ENCODE measurements at places on chromosomes 13 and 19. TPM values are rescaled to one million over a fixed set of nuclear protein-coding genes. Genes with fewer than 3 reads are reported as not detected.

DNA sequence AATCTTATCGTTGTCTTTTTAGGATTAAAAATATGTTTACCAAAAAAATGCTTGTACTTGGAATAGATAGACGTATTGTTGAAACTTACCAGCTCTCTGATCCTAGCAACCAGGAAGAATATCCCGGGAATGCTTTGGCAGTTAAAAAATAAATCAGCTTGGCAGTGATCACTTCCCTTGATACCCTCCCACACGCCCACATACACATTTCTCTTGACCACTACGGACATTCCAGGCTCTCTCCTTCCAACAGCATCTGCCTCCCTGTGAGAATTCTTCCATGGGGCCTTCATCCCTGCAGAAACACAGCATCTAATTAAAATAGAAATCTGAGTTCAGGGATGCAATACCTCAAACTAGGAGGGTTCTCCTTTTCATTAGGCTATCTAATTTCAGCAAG, 57.9 kb downstream of the THSD1 start:
- H3K36me3 ChIP-seq = no peaks in the 10 kb centered on the region
- no peak overlapping the region for H3K4me3 ChIP-seq
- no peak overlapping the region for H3K27ac ChIP-seq
- H3K27me3 ChIP-seq = no peaks in the 10 kb centered on the region
- no peak for DNase-seq
- no peaks in the 10 kb centered on the region for H3K4me1 ChIP-seq

DNA sequence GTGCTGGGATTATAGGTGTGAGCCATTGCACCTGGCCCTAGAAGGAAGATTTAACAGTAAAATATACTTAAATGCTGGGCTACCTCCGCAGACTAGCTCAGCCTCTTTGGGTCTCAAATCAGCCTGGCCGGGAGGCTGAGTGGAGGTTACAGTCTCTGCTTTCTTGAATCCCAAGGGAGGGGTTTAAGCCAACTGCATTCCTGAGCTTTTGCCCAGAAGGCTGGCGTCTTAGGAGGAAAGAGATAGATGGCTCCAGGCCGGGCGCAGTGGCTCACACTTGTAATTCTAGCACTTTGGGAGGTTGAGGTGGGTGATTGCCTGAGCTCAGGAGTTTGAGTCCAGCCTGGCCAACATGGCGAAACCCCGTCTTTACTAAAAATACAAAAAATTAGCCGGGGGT, 623 bp upstream of the C5AR1 start:
- H3K4me1 ChIP-seq = no peaks in the 10 kb centered on the region
- no peak overlapping the region for H3K4me3 ChIP-seq
- H3K27ac ChIP-seq = no peak overlapping the region
- H3K36me3 ChIP-seq = no peaks in the 10 kb centered on the region

GRCh38 chr19:38196948-38197656, 26.9 kb downstream of the DPF1 start:
- no peak overlapping the region for H3K4me3 ChIP-seq
- H3K36me3 ChIP-seq = peaks cover 21% of the 10 kb centered on the region
- no peak for DNase-seq
- H3K27me3 ChIP-seq = no peaks in the 10 kb centered on the region
- H3K4me1 ChIP-seq = no peaks in the 10 kb centered on the region

GRCh38 chr13:27772651-27773425, 19.4 kb upstream of the GSX1 start:
- H3K27ac ChIP-seq = no peak overlapping the region
- H3K4me1 ChIP-seq = no peaks in the 10 kb centered on the region
- no peaks in the 10 kb centered on the region for H3K36me3 ChIP-seq
- DNase-seq = no peak

GRCh38 chr19:31548941-31549340, 199.7 kb upstream of the TSHZ3 start:
- no peaks in the 10 kb centered on the region for H3K4me1 ChIP-seq
- H3K27me3 ChIP-seq = no peaks in the 10 kb centered on the region

DNA sequence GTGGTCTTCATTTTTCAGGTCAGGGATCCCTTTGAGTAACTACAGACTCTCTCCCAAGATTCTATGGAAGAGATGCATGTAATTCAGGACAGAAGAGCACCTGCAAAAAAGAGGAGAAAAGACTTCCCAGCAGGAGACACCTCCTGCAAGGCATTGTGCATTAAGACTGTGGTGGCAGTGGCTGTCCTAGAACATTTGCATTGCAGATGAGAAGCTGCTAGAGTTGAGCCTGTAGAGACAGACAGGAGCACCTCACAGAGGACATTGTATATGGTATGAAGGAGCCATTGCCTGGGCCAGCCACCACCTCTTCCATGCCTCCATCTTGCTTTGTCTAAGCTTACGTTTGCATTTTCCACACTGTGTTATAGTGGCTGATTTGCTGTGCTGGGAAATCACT, 11.2 kb upstream of the MYO16 start:
- H3K27ac ChIP-seq = no peak overlapping the region
- H3K36me3 ChIP-seq = no peaks in the 10 kb centered on the region
- H3K4me3 ChIP-seq = no peak overlapping the region
- H3K4me1 ChIP-seq = no peaks in the 10 kb centered on the region
- H3K27me3 ChIP-seq = no peaks in the 10 kb centered on the region

DNA sequence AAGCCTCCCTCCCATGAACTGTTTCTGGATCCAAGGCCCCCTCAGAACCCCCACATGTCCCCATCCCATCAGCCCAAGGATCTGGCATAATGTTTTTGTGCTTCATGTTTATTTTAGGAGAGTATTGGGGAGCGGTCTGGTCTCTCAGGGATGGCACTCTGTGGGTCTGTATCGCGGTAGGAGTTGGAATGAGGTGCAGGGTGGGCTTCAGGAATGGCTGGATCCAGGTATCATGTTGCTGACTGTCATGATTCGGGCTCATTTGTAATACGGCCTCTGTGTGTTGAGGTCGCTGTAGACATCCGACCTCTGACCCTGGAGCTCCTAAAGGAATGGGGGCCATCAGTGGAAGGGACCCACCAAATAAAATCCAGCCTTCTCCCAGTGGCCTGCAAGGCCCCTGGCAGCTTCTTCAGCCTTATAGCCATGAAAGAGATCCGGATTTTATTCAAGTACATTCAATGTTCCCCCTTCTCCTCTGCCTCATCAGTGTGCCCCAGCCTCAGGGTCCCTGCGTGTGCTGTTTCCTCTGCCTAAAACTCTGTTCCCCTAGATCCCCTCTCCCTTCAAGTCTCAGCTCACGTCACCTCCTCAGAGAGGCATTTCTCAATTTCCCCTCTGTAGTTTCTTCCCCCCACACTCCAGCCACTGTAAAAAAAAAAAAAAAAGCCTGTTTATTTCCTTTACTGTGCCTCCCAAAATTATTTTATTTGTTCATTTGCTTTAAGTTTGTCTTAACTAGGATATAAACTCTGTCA, 2.2 kb downstream of the HCST start:
- no peaks in the 10 kb centered on the region for H3K36me3 ChIP-seq
- no peak overlapping the region for H3K27ac ChIP-seq
- DNase-seq = no peak
- H3K4me1 ChIP-seq = peaks cover 27% of the 10 kb centered on the region
- no peak overlapping the region for H3K4me3 ChIP-seq

DNA sequence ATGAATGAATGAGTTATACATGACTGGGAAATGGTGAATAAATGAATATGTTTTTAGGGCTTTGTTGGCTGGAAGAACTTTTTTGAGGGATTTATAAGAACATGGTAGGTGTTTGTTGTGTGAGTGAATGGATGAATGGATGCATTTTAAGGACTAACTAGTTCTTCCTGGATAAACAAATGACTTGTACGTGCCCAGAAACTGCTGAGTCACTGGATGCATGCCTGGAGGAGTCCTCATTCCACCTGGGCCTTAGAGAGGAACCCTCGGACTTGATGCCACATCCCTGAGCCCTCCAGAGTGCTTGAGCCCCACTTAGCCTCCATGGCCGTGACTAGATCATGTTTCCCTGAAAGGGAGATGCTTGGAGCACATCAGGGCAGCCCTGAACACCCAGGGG, 153.4 kb downstream of the DPF1 start:
- H3K27me3 ChIP-seq = no peaks in the 10 kb centered on the region
- H3K27ac ChIP-seq = no peak overlapping the region

GRCh38 chr19:17751912-17752273, 616 bp downstream of the FCHO1 start:
- H3K27ac ChIP-seq = peak overlapping the region; percentile 36
- peaks cover 4% of the 10 kb centered on the region for H3K4me1 ChIP-seq

DNA sequence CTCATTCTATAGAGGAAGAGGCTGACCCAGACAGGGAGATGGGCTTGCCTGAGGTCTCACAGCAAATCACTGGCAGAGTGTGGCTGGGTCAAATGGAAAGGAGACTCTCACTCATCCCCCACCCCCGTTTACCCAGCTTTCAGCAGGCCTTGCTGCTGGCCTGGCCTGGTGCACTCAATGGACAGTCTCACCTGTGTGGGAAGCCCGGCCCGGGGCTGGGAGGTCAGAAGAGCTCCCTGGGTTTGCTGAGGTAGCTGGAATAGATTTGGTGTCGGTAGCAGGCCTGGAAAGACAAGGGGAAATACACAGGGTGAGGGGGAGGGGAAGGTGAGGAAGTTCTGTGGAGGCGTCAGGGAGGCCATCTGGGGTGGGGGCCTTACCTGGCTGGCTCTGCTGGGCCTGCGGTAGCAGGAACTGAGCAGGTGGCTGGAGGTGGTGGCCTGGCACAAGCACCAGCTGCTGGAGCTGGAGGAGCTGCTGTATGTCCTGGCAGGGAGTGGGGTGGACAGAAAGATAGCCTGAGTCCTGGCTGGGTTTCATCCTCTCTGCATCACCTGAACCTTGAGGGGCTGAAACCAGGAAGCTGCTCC, 23.5 kb downstream of the ZNF574 start:
- no peak overlapping the region for H3K4me3 ChIP-seq
- no peaks in the 10 kb centered on the region for H3K4me1 ChIP-seq
- no peaks in the 10 kb centered on the region for H3K36me3 ChIP-seq

GRCh38 chr13:35179494-35179893, 237.4 kb downstream of the NBEA start:
- H3K27me3 ChIP-seq = no peaks in the 10 kb centered on the region
- no peaks in the 10 kb centered on the region for H3K4me1 ChIP-seq
- H3K36me3 ChIP-seq = no peaks in the 10 kb centered on the region
- no peak overlapping the region for H3K27ac ChIP-seq
- H3K4me3 ChIP-seq = no peak overlapping the region

DNA sequence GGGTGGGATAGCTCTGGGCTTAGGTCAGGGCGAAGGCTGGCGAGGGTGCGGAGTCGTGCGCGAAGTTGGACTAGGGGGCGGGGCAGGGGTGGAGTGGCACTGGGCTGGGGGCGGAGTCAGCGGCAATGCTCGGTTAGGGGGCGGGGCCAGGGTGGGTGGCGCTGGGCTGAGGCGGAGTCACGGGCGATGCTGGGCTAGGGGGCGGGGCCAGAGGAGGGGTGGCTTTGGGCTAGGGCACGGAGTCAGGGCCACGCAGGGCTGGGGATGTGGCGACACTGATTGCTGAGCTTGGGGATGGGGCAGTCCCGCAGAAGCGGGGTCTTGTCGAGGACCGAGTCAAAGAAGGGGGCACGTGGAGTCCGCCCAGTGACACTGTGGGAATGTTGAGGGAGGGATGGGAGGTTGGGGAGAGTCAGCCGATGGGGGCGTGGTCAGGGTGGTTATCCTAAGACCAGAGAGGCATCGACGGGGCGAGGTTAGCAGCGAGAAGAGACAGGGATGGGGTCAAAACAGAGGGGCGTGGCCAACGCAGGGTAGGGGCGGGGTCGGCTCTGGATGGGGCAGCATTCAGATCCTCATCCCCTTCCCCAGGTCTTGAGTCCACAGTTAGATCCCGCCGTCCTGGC, 8.7 kb downstream of the HOMER3 start:
- no peak overlapping the region for H3K4me3 ChIP-seq
- no peaks in the 10 kb centered on the region for H3K4me1 ChIP-seq
- no peak overlapping the region for H3K27ac ChIP-seq
- H3K36me3 ChIP-seq = no peaks in the 10 kb centered on the region
- DNase-seq = no peak

- no peaks in the 10 kb centered on the region for H3K36me3 ChIP-seq
- H3K27me3 ChIP-seq = no peaks in the 10 kb centered on the region
- no peak overlapping the region for H3K27ac ChIP-seq
- H3K4me3 ChIP-seq = no peak overlapping the region
- no peaks in the 10 kb centered on the region for H3K4me1 ChIP-seq
- DNase-seq = no peak
Measured at GRCh38 chr13:24134231-24134630, 26.3 kb upstream of the SPATA13 start.

- no peaks in the 10 kb centered on the region for H3K27me3 ChIP-seq
- no peaks in the 10 kb centered on the region for H3K36me3 ChIP-seq
- no peaks in the 10 kb centered on the region for H3K4me1 ChIP-seq
- H3K27ac ChIP-seq = no peak overlapping the region
- no peak for DNase-seq
- H3K4me3 ChIP-seq = no peak overlapping the region
Measured at GRCh38 chr13:52701728-52702465, 37.7 kb downstream of the CNMD start.

DNA sequence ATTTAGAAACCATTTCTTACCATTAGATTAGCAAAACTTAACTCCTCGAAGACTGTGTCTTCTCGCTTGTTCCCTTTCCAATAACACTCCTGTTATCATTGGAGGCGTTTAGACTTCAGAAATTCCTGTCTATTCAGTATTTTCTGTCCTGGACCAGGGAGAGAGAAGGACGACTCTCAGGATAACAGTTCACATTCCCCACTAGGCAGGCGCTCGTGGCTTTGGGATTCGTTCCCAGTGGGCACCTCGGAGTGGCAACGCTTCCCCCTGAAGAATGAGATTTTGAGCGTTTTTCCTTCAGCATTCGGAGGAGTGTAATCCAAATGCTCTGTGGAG, 429 bp upstream of the ZNF225 start:
- DNase-seq = no peak
- H3K4me3 ChIP-seq = peak overlapping the region; percentile 65
- H3K27ac ChIP-seq = peak overlapping the region; percentile 22
- H3K36me3 ChIP-seq = no peaks in the 10 kb centered on the region
- no peaks in the 10 kb centered on the region for H3K27me3 ChIP-seq
- H3K4me1 ChIP-seq = peaks cover 10% of the 10 kb centered on the region

DNA sequence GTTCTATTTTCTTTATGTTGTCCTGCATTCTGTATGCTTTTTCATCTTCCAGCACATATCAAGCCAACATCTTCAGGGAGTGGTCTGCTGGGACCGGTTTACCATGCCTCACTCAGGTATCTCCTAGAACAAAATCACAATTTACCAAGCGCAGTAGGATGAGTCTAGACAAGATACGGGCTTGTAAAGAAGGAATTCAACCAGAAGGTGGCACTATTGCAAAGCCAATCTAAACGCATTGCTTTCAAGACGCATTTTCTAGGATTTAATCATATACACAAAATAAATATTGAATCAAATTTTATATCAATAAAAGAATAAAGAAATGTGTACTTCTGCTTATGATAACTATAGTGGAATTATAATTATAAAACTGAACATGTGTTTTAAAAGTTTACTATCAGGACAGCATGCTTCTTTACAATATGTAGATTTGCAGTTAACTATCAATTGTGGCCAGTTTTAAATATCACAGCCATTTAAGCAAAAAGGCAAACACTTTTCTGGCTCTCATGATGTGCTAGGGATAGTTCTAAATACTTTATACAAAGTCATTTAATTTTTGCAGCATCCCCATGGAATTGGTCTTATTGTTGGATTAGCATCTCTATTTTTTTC, 16.1 kb upstream of the TPP2 start:
- H3K27me3 ChIP-seq = no peaks in the 10 kb centered on the region
- no peaks in the 10 kb centered on the region for H3K4me1 ChIP-seq
- no peak overlapping the region for H3K4me3 ChIP-seq
- H3K36me3 ChIP-seq = no peaks in the 10 kb centered on the region
- H3K27ac ChIP-seq = no peak overlapping the region

- H3K27me3 ChIP-seq = no peaks in the 10 kb centered on the region
- H3K27ac ChIP-seq = peak overlapping the region; percentile 55
- no peak for DNase-seq
- no peak overlapping the region for H3K4me3 ChIP-seq
Measured at GRCh38 chr13:99282264-99283231, 24.4 kb upstream of the GPR18 start.

The FPR1 gene
- total RNA-seq = 12.8 TPM

The IZUMO2 gene
- not detected for total RNA-seq

The RUBCNL gene
- 1.7 TPM for total RNA-seq

The NLRP5 gene
- total RNA-seq = not detected

The PROSER1 gene
- 41.3 TPM for total RNA-seq

The CCDC70 gene
- not detected for total RNA-seq

The FFAR2 gene
- total RNA-seq = not detected

Data from vagina (tissue), 2 donors.